ENCODE measurements at places on chromosomes 3 and 15.

DNA sequence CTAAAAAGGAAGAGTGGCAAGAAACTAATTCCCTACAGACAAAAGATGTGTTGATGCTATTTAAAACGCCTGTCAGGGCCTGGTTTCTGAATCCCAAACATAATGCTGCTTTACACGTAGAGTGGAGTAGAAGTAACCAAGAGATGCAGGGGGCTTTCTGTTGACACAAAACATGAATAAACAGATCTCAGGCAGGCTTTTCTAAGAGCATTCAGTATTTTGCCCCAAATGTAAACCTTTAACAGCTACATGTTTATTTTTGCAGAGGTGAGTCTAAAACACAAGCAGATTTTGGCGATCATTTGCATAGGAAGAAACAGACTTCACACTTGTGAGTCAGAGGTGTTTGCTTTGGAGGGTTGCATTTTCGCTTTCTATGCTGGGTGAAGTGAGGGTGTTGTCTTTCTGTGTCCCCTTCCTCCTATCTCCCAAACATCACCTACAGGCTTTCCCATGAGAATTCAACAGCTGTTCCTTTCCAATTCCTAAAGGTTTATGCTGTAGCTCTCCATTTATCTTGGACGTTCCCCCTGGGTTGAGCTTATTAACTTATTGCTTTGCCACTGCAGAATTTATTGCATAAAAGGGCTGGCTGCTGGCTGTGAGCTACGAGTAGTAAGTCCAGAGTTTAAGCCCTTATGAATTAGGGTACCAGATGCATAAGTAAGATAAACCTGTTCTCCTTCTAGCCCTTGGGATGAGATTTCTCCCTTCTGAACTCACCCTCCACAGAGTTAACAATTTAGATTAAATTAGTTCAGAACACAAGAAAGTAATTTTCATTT is 156.7 kb downstream of the DIPK2A start:
- DNase-seq = no peak

DNA sequence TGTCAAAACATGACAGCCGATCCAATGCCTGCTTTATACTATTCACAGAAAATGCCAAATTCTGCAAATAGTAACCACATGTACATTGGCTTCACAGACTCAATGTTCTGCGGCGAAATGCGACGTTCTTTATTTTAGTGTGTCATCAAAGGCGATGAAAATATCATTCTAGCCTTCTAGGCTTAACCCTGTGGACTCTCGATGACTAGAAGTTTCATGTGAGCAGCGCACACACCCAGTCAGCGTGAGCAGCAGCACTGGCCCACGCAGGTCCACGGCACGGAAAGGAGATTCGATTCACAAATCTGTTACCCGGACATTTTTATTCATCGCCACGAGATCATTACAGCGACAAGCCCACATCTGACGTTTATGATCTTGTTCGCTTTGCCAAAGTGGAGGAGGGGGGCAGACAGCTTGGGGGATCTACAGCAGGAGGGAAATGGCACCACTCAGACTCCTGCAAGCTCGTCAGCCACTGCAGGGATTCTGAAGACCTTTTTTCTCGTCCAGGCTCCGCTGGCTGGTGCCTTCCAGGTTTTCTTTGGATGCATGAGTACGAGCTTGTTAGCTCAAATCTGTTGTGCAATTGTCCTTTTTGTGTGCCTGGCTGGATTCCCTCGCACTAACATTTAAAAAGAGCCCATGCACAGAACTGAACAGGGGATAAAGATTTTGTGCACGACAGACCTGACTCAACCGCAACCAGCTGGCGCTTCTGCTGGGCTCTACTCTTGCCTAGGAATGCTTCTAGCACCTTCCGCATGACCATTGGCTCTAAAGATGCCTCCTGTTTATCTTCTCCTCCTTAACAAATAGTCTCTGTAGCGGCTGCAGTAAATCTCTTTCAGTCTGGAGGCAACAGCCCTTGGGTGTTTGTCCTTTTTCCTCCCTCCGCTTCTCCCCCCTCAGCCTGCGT is 938.4 kb downstream of the MCTP2 start:
- DNase-seq = no peak

GRCh38 chr15:91980502-91981267 is 127.2 kb downstream of the SLCO3A1 start:
- no peak for DNase-seq

DNA sequence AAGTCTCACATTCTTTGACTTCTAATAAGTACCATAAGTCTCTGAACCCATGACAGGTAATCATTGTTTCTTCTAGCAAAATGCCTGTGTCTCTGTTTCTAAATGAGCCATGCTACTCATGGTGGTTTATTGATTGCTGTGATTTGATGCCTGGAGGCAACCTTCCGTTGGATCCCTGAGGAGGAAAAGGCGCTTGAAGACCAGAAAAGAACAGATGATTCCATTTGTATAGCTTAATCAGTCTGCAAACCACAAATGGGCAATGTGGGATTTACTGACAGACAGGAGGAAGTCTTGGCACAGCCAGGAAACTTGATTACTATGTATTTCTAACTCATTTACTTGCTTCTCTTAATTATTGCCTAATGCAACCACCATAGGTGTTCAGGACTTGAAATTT is 103.1 kb upstream of the MRPL3 start:
- DNase-seq = no peak

GRCh38 chr3:58198362-58198761 is 12.4 kb downstream of the DNASE1L3 start:
- no peak for DNase-seq
